ENCODE measurements at places on chromosomes 1 and 21.
A peak's percentile ranks its signal among the peaks of the same experiment; 100 is the strongest.

DNA sequence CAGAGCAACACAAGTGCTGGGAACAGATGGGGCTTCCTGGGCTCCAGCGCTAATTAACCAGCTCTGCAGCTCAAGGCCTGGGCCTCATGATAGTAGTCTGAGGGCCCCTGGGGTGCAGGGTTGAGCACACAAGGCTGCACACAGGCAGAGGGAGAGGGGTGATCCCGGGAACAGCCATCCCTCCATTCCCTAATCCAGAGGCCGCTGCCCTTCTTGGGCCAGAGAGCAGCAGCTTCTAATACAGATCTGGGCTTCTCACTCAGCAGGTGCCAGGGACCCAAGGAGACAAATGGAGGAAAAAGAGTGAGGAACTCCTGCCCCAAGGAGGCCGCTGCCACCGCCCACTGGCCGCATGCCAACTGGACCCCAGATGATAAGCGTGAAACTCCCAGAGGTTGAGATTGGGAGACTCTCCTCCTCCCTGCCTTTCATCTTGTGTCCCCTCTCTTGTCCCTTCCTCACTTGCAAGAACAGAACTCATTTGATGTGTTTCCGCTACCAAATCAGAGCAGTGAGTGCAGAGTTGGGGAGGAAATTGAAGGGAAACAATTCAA, 58.0 kb upstream of the IFNAR2 start:
- DNase-seq, result no peak

DNA sequence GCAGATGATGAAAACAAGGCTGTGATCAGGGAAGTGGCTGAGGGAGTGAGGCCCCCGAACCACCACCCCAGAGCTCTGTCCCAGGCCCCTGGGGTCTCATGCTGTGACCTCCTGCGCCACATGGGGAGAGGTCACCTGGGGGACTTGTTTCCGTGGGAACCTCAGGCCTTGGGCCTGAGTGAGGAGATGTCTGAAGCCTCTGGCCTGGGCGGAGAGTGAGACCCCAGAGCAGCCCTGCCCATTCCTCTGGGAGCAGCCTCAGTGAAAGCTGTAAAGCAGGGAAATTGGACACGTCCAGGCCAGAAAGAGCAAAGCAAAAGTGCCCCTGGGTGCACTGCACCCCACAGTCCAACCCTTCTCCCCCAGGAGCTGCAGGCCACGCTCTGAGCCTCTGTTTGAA, 16.5 kb upstream of the NPHP4 start:
- DNase-seq, result no peak

GRCh38 chr21:33169359-33169758, 60.4 kb upstream of the IFNAR2 start:
- no peak for DNase-seq

DNA sequence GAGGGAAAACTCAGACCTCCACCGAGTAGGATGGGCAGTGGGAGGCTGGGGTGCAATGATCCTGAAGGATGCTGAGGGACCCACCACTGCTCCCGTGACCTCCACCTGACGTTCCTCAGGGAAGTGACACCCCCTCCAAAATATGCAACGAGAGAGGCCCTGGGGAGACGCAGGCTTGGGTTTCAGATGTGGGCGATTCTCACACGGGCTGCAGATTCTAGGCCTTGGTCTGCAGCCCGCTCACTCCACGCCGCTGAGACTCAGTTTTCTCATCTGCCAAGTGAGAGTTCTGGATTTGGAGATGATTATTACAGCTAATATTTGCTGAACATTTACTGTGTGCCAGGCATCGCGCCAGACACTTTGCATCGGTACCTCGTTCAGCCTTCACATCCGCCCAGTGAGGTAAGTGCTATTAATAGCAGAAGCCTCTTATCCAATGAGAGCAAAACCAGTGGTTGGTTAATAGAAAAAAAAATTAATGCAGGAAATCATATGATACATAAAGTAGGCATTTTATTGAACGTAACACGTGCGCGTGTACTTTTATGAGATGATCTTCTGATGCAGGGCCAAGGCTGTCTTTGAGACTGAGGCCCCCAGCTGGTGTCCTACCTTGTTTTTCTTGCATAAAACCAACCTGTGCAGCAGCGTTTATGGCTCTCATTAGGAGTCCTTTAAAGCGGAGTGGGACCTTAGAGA, 102.0 kb upstream of the RUNX3 start:
- DNase-seq, result no peak

DNA sequence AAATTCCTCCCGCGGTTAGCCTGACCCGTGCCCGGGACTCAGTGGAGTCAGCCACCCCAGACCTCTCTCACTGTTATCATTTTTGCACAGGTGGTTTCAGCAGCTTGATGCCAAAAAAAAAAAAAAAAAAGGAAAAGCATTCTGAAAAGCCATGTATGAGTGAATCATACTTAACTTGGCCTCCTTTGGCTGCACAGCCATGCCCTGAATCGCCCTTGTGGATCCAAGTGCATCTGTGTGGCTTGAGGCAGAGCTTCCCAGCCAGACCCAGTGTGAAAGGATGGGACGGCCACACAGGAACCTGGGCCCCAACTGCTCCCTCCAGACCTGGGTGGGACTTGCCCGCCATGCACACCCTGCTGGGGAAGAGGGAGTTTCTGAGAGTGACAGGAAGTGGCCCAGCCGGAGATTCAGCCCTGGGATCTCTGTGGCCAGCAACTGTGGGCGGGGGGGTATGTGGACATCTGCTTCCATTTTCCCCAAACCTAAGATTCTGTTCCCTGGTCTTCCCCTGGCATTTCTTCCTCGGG, 8.6 kb downstream of the YBEY start:
- no peak for DNase-seq

DNA sequence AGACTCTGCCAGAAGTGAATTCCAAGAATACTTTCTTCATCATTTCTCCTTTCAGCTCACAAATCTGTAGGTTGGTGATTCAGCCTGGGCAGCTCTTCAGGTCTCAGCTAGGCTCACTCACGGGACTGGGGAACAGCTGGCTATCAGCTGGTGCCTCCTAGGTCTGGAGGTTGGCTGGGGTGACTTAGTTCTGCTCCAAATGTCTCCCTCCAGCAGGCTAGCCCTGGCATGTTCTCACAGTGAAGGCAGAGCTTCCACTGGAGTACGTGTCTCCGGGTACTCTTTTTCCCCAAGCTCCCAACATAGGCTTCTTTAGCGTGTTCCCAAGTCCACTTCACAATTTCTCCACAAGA, 12.5 kb upstream of the VAMP4 start:
- no peak for DNase-seq

DNA sequence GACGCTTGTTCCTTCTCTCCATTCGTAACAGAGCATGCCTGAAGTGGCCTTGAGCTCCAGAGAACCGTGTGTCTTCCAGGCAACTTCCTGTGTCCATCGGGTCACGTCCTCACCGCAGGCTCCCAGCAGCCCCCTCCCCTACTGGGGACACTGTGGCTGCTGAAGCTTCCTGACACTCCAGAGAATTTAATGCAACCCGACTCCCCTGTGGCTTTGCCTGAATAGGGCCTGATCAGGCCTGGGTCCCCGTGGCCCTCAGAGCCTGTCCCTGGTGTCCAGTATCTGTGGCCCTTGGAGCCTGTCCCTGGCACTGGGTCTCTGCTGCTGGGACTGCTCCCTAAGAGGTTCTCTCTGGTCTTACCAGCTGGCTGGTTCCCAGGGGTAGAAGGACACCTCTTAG, 219.7 kb upstream of the VAMP3 start:
- no peak for DNase-seq

- DNase-seq, result no peak
These were observed 204.7 kb upstream of the RGS18 start for GRCh38 chr1:191953526-191953925.

GRCh38 chr1:24640288-24640687, 2.8 kb upstream of the SRRM1 start:
- DNase-seq, result peak; percentile 58

DNA sequence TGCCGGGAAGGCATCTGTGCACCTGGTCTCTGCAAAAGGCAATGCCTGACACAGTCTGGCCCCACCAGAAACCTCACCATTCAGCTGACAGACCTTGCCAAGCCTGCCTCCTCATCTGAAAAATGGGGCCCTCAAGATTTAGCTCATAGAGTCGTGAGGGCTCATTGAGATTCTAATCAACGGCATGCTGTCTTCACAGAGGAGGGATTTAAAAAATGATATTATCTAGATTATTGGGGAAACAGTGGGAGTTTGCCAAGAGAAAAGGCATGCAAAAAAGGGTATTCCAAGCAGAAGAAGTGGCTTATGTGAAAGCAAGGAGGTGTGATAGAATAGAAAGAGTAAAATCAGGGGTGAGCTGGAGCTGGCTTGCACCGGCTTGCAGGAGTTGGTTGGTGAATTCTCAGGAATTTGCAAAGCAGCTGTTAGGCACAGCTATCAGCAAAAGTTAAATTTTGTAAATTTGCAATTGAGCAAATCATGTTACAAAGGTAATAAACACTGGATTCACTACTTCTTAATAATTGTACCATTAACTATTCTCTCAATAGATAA, 91.7 kb upstream of the WNT4 start:
- DNase-seq, result no peak

- DNase-seq, result no peak
These were observed 90.2 kb upstream of the BARHL2 start for GRCh38 chr1:90807329-90807728.

DNA sequence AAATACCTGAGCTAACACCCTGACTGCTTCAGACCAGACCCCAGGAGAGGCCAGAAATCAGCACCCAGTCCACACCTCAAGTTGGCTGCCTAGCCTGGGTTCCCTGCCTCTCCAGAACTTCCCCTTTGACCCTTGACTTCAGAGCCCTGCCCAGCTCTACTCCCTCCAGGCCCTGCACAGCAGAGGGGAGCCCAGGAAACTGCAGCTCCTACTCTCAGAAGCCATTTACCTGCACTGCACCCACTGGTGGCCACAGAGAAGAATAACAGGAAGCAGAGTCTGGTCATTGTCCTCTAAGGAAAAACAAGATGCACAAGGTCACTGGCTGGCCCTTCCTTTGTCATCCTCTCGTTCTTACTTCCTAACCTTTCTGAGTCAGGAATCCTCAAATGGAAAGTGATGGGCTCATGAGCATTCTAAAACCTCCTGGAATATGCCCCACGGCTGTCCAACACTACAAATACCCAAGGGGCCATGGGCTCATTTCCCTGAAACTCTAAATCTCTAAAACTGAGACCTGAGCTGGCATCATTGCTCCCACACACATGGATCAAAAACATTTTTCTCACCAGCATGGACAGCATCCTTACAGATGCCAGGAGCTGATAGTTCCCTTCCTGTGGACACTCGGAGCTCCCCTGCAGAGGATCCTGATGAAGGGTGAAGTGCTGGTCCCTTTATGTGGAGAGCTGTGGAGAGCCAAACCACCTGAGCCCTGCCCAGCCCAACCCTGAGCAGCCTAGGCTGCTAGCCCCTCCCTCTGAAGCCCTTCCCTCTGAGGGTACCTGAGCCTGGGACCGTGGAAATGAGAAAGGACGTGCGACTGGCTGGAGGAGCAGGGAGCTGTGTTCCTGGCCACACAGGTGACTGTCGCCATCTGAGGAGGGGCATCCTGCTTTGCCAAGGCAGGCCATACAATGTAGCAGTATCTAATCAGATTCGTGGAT, at the start of gene ITLN2:
ITLN2 (minus strand) TSS at position 652 of the 947 bp plus-strand sequence; CDS start at position 584, 68 bp downstream.
- DNase-seq, result no peak

DNA sequence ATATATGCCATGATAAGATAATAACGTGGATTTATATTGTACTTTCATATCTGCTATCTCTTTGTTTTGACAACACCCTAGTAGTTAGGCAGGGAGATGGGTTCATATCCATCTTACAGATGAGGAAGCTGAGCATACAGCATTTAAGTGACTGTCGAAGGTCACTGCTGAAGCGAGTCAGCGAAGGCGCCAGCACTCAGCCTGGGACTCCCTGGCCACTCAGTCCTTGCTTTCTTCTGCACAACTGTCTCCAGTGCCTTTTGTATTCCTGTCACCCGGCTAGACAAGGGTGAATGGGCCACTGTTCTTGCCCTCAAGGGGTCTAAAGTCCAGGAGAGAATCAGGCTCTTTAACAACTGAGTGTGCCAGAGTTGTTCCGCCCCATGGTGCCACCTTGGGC, 3.1 kb downstream of the ARHGEF10L start:
- DNase-seq, result no peak

DNA sequence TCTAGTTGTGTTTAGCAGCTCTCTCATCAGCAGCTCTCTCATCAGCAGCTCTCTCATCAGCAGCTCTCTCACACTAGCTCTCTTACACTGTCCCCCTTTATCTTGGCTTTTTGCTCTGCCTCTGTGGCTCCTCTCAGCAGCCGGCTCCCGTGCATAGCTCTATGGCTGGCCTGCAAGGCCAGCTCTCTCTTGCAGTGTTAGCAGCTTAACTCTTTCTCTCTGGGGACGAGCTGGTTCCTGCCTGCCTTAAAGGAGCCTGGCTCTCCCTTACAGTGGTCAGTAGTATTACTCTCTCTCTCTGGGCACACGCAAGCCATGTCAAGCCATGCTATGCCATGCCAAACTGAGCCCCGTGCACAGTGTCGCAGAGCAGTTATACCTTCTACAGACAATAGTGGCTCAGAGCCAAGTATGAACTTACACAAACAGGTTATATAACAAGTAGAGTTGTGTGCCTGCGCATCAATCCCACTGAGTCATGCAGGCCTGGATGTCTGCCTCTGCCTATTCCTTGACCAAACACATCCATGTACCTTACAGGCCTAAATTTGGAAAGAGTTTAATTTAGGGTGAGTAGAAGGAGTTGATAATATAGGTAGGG, 295.9 kb downstream of the TPR start:
- no peak for DNase-seq

DNA sequence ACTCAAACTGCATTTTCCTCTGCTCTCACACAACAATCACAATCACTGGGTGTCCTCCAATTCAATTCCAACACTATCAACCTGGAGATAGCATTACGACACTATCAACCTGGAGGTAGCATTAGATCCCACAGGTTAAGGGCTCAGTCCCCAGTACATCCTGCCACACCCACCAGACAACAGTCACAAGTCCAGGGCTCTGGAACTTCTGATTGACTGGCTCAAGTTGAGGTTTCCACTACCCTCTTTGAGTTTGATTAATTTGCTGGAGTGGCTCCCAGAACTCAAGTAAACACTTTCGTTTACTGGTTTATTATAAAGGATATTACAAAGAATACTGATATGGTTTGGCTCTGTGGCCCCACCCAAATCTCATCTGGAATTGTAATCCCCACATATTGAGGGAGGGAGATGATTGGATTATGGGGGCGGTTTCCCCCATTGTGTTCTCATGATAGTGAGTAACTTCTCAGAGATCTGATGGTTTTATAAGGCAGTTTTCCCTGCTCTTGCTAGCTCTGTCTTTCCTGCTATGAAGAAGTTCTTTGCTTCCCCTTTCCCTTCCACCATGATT, 49.6 kb upstream of the ARHGAP29 start:
- DNase-seq, result no peak

GRCh38 chr1:43796111-43796581, 88.8 kb downstream of the ST3GAL3 start:
- DNase-seq, result no peak

- no peak for DNase-seq
These were observed 38.1 kb upstream of the RD3 start for GRCh38 chr1:211530102-211530501.

GRCh38 chr1:45393718-45394302, 53.6 kb upstream of the MUTYH start:
- no peak for DNase-seq

GRCh38 chr1:41333146-41333784, 28.0 kb upstream of the FOXO6 start:
- DNase-seq, result no peak
